Inflammatory macrophage (primary cell): ENCODE measurements at places on chromosomes 6 and 20.

DNA sequence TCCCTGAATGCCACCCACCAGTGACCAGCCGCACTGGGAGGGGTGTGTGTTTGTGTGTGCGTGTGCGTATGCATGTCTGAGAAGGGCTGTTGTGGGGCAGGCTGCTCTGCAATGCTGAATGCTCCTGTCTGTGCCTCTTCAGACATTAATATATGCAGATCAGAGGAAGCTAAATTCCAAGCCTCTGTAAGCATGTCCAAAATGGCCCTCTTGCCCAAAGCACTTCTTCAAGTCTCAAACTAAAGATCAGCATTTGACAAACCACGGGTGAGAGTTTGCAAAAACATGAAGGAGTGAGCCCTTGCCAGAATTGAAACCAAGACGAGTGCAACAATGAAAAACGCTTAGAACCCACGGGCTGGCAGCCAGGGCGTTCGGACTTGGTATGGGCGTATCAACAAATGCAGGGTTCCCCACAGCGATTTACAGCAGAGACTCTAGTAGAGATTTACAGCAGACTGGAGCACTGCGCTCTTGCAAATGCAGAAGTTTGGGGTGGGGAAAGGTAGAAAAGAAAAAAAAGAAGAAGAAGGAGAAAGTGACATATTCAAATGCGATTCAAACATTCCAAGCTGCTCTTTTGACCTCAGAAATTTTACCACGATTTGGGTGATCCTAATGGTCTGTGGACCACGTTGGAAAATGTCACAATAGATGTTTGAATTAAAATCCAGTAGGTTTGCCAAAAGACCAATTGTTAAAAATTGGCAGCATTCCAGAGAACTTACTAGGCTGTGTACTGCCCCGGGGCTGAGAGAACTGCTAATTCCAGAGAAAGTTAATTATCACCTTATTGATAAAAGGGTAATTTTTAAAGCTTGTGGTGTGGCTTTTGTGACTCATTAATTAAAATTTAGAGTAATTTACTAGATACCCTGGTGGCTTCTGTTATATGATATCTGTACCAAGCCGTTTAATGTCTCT lies 3.5 kb downstream of the SCML4 start:
- peak; percentile 17 for DNase-seq

DNA sequence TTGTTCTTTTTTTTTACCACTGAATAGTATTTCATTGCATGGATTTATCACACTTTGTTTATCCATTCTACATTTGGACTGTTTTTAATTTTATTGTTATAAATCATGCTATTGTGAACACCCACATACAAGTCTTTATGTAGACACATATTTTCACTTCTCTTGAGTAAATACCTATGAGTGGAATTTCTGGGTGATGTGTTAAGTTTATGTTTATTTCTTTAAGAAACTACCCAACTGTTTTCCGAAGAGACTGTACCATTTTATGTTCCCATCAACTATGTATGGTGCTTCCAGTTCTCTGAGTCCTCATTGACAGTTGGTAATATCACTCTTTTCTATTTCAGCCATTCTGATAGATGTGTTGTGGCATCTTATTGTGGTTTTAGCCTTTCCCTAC lies 54.0 kb downstream of the RIN2 start:
- DNase-seq, result no peak

DNA sequence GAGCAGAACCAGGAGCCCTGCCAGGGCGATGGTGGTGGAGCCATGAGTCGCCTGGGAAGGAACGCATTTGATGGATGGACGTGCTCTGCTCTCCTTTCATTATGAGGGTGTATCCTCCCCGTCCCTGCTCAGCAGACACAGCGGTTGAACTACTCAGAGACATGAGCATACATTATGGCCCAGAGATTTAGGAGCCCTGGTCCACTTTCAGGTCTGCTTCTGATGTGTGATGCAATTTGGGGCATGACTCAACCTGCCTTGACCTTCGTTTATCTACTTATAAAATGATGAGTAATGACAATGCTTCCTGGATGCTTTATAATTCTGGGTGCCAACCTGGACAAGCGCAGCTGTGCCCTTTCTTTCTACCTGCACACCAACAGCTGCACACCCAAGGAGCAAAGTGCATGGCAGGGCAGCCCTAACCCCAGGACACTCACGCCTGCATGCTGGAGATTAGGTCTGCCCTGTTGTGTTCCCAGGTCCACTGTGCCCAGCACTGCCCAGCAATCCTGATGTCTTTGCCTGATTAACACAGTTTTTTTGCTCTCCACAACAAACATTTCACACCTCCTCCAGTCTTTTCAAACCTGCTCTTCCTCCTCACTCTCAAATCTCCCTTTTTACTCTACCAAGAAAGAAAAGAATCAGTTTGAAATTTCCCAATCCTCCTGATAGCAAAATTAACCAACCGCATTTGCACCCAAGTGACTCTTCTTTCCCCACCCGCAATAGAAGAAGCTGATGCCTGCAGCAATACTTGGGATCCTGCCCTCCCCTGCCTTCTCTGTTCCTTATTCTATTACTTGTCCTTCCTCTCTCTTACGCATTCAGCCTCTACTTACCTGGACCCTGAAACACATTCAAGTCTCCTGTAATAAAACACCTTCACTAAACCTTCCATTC lies 81.2 kb downstream of the EZR start:
- DNase-seq, result no peak

- no peak for DNase-seq
Observed at GRCh38 chr6:125919618-125920017, 37.0 kb upstream of the HINT3 start.

GRCh38 chr6:137701942-137702341 lies 165.1 kb upstream of the TNFAIP3 start:
- no peak for DNase-seq

DNA sequence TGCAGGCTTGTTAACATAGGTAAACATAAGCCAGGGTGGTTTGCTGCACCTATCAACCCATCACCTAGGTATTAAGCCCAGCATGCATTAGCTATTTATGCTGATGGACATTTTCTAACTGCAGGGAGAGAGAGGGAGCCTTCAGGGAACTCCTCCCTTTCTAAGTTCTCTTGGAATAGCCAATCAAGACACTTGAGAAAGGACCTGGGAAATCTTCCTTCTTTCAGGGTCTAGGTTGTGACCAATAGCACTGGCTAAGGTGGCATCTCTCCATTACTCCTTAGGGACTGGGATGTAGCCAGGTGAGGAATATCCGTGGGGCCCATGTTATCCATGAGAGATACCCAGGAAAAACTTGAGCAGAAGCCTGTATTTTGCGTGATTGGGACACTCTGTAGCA lies 849.6 kb upstream of the MAP3K7 start:
- no peak for DNase-seq

- no peak for DNase-seq
Observed at GRCh38 chr20:48731536-48731935, 96.3 kb downstream of the PREX1 start.

GRCh38 chr6:148874698-148875293 lies 128.0 kb downstream of the UST start:
- no peak for DNase-seq

DNA sequence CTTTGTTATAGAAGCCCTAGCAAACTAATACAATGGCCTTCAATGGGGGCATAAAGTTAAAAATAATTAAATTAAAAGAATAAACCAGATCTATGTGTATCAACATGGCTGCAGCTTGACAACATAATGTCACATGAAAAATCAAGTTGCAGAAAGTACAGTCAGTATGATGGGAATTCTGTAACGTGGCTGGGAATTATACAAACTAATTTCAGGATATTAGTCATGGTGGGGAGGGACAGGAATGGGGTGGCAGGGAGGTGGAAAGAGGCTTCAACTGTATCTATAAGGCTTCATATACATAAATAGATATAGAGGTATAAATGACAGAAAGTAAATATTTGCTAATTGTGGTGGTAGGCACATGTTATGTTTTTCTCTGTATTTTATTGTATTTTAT lies 107.1 kb downstream of the UNC5CL start:
- no peak for DNase-seq

DNA sequence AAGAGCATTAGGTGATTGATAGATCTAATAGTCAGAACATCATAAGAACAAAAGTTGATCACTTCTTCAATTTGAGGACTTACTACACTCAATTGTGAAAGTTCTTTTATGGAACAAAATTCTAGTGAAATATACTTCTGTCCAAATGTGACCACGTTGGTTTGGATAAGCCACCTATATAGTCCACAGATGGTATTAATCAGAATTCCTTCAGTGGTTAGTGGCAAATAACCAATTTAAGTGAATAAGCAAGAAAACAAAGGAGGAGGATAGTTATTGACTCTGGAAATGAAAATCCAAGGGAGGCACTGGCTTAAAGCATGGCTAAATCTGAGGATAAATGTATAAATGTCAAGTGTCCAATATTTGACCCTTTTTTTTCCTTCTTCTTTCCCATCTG lies 268.5 kb upstream of the MARCKS start:
- DNase-seq, result no peak

DNA sequence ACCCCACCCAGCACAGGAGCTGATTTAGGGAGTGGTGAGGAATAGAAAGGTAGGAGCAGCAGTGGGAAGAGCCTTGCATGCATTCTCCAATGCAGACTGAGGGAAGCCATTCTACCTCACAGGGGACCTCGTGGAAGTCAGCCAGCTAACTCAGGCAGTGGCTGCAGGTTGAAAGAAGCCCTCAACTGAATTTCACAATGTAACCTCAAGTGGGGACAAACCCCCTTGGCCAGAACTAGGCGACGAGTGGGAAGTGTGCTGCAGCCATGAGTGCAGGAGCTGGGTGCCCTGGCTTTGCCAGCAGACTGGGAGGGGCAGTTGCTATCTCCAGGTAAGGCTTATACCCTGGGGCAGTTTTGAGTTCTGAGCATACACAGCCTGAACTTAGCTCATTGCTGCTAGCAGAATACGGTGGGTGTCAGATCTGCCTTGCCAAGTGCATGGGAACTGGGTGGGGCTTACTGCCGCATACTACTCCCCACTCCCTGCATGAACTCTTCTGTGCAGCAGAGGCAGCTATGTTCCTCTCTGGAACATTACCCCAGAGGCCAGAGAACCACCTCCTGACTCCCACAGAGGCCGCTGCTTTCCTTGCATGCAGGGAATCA lies 126.5 kb downstream of the CDK19 start:
- peak; percentile 62 for DNase-seq

DNA sequence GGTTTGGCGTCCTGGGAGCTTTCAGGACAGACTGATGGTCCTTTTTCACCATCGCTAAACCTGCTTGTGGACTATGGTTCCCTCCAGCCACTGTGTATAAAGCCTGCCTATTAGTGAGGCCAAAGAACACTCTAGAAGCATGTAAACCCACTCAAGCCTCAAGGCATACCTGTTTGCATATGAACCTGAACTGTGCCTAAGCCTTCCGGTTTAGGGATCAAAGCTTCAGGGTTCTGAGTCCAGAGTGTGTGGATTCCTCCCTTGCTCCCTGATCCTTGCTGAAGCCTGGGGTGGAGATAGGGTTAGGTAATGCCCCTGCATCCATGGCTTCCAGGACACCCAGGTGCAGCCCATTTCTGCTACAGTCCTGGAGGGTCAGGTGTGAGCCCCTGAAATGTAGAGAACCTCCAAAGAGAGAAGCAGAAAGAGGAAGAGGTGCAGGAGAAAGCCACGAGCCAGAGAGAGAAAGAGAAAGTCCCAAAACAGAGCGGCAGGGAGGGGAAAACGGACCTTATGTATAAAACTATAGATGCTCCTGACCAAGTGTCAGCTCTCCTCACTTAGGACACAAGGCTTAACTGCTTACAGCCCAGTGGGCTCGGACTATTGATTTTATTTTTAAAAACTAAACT lies 93.3 kb downstream of the SCML4 start:
- no peak for DNase-seq

DNA sequence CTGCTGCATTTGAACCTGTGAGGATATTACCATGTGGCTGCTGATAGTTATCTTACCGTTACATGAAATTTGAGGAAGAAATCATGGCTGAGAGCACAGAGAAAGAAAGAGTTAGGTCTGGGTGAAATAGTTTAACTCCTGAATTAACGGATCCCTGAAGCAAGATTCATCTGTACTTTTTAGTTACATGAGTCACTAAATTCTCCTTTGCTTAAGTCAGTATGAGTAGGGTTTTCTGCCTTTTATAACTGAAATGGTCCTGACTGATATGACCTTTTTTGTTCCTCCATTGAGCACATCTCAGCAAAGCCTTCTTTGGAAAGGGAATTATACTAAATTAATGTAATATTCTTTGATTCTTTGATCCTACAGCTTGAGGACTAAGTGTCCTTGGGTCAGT lies 333.3 kb upstream of the ZFP64 start:
- DNase-seq, result no peak

GRCh38 chr6:154370545-154370944 lies 13.9 kb upstream of the IPCEF1 start:
- peak; percentile 43 for DNase-seq

- DNase-seq, result no peak
Observed at GRCh38 chr6:74631564-74631963, 574.3 kb downstream of the COL12A1 start.

DNA sequence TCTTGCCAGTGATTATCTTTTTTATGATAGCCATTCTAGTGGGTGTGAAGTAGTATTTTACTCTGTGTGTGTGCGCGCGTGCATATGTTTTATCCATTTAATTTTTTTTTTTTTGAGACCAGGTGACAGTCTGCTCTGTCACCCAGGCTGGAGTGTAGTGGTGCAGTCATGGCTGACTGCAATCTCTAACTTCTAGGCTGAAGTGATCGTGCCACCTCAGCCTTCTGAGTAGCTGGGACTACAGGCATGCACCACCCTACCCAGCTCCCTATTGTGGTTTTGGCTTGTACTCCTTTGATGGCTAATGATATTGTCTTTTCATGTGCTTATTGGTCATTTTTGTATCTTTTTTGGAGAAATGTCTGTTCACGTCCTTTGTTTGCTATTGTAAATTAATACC lies 33.3 kb downstream of the ITCH start:
- DNase-seq, result no peak

- DNase-seq, result no peak
Observed at GRCh38 chr6:86937219-86938079, at the start of gene HTR1E. Gene HTR1E, plus strand, starts transcription at chr6:86937528. Its CDS starts 77,807 bp downstream, at chr6:87015335.

GRCh38 chr6:157376241-157376640 lies 4.7 kb upstream of the ZDHHC14 start:
- no peak for DNase-seq

DNA sequence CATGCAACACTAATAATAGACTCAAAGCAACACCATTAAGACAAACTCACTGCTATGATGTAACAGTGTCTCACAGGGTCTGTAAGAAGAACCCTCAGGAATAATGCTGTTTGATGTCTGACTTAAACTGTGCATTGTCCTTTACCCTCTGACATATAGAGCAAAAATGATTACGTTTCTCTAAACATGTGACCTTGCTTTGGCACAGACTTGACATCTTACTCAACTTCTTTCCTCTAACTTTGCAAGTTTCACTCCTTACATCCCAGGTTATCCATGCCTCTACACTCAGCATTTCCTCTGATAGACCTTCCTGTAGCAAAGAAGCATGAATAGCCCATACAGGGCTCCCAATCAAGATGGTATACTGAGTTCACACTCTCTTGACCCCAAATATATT lies 252.7 kb downstream of the UST start:
- DNase-seq, result no peak

GRCh38 chr6:142412658-142413057 lies 110.9 kb downstream of the ADGRG6 start:
- no peak for DNase-seq

GRCh38 chr6:13902922-13903321 lies 21.8 kb upstream of the RNF182 start:
- no peak for DNase-seq
